ENCODE measurements at places on chromosomes 4 and X.

DNA sequence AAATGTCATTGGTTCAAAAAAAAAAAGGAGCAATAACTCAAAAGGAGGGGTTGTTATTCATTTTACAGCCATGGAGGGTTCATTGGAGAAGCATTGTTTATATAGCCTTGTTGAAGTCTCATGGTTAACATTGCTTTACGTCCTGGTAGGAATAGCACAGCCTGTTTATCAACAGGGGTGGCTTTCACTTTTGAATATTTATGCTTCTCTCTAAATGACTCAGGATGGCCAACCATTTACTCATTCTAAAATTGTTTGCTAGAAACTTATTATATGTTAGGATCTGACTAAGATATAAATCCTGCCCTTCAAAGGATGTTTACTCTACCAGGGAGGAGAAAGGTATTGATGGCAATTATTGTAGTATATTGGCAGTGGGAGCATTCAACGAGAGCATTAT, 534.1 kb upstream of the GALNTL6 start:
- DNase-seq, result no peak

DNA sequence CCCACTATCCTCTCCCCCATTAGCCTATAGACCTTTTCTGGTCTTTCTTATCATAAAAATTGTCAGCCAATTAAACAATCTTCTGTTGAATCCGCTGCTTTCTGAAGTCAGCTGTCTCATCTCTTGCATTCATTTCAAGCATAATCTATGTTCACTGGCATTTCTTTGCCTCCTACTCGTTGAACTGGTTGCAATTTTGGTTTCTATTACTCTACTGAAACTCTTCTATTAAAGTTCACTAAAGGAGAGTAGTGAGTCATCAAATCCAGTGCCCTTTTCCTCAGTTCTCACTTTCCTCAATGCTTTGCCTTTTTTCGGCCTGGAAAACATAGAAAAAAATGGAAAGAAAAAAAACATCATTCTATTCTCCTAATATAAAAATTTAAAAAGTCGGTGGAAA, 23.9 kb upstream of the CXCL13 start:
- DNase-seq, result no peak

GRCh38 chr4:64503945-64504675, 94.9 kb upstream of the TECRL start:
- no peak for DNase-seq

DNA sequence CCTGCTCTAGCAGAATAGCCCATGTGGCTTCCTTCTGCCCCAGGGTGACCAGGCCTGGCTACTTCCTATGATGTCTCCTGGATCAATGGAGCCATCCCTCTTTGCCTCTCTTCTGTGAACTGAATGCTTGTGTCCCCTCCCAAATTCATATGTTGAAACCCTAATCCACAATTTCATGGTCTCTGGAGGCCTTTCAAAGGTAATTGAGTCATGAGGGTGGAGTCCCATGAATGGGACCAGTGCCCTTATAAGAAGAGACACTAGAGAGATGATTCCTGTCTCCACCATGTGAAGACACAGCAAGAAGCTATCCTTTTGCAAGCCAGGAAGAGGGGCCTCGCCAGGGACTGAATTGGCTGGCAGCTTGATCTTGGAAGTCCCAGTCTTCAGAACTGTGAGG, 18.4 kb downstream of the CCKAR start:
- no peak for DNase-seq

DNA sequence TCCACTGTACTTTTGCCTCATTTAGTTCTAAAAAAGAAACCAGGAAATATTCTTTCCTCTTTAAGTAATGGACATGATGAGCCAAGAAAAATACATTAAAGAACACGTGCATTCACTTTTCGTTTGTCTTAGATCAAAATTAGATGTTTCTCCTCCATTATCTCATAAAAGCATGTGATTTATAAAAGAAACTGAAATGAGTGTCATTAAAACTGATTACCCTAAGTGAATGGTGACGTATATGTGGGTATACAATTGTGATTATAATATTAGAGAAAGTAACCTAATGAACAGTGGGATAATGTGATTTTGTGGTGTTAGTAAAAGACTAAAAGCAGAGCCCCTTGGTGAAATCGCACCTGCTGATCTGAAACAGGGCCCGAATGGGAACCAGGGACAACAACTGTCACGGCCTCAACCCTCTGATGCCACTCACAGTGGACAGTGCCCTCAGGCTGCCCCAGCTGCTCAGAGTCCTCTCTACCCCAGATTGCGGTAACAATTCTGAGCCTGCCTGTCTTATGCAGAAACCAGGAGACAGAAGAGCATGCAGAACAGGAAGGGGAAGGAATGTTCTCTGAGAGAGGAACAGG, 25.7 kb upstream of the HS6ST2 start:
- DNase-seq, result no peak

- no peak for DNase-seq
Measured at GRCh38 chr4:39961311-39961877, 16.3 kb downstream of the PDS5A start.

GRCh38 chr4:151198748-151199147, 78.2 kb upstream of the PRSS48 start:
- DNase-seq, result no peak

GRCh38 chr4:70980196-70980595, 13.3 kb upstream of the DCK start:
- DNase-seq, result no peak

GRCh38 chr4:68951078-68951805, at the start of gene UGT2A3:
Gene UGT2A3, minus strand, starts transcription at chr4:68951804. Its CDS starts 44 bp downstream, at chr4:68951760.
- no peak for DNase-seq

DNA sequence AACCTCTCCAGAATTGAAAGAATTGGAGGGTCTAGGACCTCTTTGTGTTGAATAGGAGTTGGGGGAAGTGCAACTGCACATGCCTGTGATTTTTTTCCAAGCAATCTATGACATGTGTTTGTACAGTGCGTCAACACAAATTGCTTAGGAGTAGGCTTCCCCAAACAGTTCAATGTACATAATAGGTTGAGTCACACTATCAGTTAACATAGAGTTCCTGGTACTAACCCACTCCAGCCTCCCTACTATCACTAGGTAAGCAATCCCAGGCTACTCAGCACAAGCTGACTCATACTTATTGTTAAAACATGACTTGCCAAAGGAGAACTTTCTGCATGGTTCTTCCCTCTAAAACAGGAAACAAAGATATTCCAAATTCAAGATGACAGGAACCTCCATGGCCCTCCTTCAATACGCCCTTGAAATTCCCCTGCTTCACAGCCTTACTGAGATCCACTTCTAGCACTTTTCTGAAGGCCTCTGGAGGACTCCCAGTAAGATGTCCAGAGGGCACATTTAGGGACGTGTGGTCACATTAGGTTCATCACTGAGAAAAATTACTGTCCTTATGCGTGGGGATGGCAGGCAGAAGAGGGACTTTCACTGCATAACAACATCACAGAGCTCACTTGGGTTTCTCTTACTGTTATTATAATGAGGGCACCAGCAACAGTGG, 8.4 kb upstream of the VSIG1 start:
- peak; percentile 71 for DNase-seq

- DNase-seq, result no peak
Measured at GRCh38 chrX:127138218-127138617, 318.7 kb downstream of the PRR32 start.

GRCh38 chr4:140706276-140706625, 49.9 kb downstream of the TBC1D9 start:
- DNase-seq, result no peak

GRCh38 chrX:136322064-136322463, 21.3 kb downstream of the ADGRG4 start:
- no peak for DNase-seq

DNA sequence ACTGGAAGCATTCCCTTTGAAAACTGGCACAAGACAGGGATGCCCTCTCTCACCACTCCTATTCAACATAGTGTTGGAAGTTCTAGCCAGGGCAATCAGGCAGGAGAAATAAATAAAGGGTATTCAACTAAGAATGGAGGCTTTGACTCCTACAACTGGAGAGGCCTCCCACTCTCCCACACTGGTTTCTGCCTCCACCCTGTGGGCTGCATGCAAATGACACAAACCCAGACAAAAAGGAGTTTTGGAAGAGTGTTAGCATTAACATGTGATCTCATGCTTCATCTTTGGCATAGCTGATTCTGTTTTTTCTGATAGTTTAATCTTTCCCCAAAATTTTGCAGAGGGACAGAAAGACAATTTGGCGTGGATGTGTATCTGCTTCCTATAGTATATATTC, 80.8 kb upstream of the IQCM start:
- no peak for DNase-seq

GRCh38 chrX:124223524-124223923, 108.9 kb upstream of the TEX13D start:
- DNase-seq, result no peak

- no peak for DNase-seq
Measured at GRCh38 chr4:86543560-86544309, 50.4 kb upstream of the PTPN13 start.

DNA sequence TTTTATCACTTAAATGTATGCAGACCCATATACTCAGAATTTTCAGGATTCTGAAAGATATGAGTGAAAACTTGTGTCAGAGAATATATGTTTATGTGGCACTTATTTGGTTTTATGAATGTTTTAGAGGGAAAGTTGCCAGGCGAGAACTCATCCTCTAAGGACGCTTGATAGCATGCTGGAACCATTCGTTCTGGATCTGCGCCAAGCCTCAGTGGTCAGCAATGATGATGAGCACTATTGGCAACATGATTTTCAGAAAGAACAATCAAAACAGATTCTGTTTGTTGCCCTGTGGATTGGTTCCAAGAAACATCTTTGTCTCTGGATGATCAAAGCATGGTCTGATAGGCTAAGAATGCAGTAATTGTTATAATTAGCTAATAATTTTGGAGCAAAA, 32.1 kb upstream of the RAPGEF2 start:
- no peak for DNase-seq

- DNase-seq, result no peak
Measured at GRCh38 chrX:24167719-24168472, 18.4 kb downstream of the ZFX start.

DNA sequence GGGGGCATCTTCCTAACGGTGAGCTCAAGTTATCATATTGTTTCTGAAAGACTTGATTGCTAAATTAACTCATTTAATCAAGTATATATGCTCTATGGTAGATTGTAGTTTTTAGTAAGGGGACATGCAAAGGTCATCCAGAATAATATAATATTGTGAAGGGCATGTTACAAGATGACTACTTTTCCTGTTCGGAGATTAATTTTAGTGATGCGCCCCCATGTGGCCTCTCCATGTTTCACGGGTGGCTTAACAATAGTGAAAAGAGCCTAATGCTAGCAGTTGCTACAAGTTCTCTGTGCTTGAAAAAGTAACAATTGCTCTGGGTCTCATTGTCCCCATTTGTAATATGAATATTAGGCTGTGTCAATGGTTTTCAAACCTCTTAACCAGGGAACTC, 12.2 kb downstream of the SMPX start:
- no peak for DNase-seq

DNA sequence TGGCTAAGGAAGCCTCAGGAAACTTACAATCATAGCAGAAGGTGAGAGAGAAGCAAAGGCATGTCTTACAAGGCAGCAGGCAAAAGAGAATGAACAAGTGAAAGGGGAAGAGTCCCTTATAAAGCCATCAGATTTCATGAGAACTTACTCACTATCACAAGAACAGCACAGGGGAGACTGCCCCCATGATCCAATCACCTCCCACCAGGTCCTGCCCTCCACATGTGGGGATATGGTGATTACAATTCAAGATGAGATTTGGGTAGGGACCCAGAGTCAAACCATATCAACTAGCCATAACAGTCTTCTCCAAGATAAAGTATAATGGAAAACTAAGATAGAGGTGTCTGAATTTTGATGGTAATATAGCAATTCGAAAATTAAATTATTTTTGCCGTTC, 534.3 kb downstream of the ADGRL3 start:
- no peak for DNase-seq

DNA sequence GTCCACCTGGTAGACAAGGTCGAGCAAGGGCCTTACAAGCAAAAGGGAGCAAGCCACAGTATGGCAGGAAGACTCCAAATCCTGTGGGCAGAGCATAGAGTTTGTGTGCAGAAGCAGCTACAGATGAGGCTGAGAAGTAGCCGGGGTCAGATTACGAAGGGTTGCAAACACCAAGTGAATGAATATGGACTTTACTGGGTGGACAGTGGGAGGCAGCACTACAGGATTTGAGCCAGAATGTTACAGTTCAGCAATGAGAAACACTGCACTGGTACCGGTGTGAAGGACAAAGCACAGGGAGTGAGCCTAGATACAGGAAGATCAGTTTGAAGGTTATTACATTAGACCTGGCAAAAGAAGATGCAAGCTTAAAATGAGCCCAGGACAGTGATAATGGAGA, 46.1 kb upstream of the HOPX start:
- DNase-seq, result no peak

DNA sequence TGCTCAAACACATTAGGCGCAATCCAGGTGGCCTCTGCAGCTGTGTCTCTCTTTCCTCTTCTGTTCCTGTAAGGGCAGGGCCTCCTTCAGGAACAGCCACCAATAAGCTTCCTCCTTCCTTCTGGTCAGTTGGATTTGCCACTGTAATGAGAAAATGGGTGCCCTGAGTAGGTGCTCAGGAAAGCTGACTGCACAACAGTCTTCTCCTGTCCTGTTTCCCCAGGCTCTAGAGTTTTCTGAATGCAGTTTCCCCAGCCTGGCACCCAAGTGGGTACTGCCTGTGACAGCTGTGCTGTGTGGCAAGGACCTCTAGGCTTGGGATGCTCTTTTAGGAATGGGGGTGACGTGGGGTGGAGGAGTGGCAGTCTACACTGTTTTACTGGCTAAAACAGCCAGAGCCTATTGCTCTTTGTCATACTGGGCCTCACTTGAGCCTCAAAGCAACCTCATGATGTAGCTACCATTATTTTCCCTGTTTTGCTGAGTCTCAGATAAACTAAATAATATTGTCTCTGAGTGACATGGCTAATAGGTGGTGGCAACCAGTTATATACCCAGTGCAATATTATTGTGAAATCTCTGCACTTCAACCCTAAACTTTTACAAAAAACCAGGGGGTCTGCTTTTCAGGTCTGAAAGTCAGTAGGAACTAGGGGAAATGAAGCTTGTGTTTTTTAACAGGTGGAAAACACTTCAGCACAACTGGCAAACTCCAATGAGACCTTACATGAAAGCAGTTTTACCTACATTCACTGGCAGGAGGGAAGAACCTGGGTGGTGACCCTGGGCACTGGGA, 1.2 kb downstream of the CXCL2 start:
- no peak for DNase-seq

DNA sequence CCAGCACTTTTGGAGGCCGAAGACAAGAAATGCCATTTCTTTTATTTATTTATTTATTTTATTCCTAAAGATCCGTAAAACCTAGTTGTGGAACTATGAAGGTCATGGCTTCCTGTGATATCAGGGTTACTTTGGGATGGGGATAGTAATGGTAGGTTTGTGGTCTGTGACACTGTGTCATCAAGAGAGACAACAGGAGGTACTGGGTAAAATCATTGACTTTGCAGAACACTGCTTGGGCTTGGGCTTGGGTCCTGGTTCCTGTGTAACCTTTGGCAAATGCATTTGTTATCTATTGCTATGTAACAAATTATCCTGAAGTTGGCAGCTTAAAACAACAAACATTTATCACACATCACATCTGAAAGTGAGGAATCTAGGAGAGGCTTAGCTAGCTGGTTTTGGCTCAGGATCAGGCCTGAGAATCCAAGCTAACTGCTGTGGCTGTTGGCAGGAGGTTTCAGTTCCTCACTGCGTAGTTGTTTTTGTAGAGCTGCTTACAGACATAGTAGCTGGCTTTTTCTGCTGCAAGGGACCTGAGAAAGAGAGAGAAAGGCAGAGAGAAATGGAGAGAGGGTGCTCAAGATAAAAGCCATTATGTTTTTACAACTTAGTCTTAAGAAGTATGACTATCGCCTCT, 576.4 kb upstream of the SLIT2 start:
- no peak for DNase-seq

Measured in pulmonary artery endothelial cell (primary cell).